ENCODE measurements at places on chromosomes 13 and 19.

DNA sequence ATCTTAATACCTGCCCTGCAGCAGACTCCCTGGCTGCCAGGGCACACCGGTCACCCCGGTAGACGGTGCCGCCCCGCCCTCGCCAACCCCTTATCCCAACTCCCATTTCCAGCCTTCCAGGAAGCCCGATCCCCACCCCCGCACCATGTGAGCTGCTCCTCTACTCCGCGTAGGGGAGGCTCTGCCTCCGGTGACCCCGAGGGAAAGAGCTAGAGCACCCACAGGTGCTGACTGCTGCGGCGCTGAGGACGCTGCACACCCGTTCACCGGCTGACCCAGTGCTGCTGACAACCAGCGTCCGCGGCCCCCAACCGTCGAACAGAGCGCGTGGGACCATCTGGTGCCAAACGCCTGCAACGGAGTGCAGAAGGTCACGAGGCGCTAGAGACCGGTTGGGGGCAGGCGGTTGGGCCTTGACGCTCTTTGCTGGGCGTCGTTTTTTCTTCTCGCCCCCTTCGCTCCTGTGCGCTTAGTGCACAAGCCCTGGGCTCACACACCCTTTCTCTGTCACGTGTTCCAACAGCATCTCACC lies 59.6 kb upstream of the ZNF599 start:
- no peak for DNase-seq

GRCh38 chr19:46564701-46565100 lies 36.4 kb upstream of the CALM3 start:
- DNase-seq, result no peak

DNA sequence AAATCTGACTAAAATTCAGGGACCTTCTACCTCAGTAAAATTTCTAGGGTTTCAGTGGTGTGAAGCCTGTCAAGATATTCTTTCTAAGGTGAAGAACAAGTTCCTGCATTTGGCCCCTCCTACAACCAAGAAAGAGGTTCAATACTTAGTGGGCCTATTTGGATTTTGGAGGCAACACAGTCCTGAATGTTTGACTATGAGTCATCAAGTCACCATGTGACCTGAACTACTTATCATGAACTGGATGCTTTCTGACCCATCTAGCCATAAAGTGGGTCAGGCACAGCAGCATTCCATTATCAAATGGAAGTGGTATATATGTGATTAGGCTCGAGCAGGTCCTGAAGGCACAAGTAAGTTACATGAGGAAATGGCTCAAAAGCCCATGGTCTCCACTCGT lies 163.0 kb upstream of the IRS2 start:
- DNase-seq, result no peak

- no peak for DNase-seq
Measured at GRCh38 chr13:33524086-33524485, 238.5 kb upstream of the STARD13 start.

DNA sequence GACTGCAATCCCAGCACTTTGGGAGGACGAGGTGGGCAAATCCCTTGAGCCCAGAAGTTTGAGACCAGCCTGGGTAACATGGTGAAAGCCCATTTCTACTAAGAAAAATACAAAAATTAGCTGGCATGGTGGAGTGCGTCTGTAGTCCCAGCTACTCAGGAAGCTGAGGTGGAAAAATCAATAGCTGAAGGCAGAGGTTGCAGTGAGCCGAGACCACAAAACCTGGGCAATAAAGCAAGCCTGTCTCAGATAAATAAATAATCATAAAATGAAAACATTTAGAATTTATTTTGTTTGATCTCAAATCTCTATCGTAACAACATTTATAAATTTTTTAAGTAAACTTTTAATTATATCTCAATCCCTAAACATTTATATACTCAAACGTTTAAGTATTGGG lies 36.6 kb downstream of the USP12 start:
- DNase-seq, result no peak

DNA sequence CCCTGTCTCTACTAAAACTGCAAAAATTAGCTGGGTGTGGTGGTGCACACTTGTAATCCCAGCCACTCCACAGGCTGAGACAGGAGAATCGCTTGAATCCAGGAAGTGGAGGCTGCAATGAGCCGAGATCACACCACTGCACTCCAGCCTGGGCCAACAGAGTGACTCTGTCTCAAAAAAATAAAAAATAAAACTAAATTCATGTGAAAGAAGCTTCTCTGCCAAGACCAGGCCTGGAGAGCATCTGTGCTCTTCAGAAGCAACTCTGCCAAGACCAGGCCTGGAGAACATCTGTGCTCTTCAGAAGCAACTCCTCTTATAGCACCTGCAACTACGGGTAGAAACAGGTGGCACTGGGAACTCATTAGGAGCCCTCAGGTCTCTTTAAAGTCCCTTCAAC lies 37.7 kb downstream of the CRYL1 start:
- no peak for DNase-seq

- no peak for DNase-seq
Measured at GRCh38 chr19:18862976-18863842, 31.4 kb downstream of the UPF1 start.

DNA sequence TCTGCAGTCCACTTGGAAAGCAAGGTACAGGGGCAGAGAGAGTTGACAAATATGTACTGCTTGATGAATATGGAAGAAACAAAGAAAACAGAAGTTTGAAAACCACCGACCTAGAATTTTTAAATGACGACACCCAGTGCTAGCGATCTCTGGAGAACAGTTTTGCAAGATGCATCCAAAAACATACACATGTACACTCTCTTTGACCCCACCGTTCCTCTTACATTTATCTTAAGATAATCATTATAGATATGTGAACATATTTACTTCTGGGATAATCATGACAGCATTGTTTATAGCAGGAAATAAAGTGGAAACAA lies 40.8 kb upstream of the IGSF23 start:
- no peak for DNase-seq
